ENCODE measurements at places on chromosomes 7 and 10.

DNA sequence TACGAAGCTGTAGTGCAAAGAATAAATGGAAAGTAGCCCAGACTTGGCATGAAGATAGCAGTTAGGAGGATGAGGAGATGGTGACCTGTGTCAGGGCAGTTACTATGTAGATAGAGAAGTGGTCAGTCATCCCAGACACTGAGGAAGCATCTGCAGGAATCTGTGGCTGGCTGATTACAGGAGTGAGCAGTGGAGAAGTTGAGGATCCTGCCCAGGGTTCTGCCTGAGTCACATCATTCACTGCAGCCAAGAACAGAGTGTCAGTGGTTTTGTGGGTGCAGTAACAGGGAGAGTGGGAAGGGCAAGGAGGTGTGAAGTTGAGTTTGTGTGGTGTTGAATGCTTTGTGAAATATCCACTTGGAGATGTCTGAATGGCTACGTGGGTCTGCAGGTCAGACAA is 676.4 kb upstream of the NRP1 start:
- DNase-seq = no peak

DNA sequence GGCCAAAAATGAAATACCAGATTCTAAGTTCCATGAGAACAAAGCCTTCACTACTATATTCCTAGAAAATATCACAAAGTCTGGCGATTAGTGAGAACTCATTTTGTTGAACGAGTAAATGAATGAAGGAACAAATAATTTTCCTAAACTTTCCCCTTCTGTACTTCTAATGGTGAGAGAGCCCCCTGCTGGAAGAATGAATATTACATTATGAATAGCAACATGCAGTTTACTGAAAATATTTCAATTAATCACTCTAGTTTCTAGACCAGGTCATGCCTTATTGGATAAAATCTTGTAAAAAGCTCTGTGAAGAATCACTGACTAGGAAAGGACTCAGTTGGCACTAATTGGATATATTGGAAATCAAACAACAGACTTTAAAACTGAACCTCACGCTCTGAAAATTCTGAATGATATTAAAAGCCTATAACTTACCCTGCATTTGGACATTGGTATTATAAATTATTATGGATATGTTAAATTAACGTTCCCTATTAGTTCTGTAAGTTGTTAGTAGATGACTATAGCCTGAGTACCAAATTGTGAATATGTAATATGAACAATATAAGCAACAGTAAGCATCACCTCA is 32.4 kb upstream of the MTPN start:
- peak; percentile 13 for DNase-seq

GRCh38 chr7:48337012-48337621 is 165.9 kb downstream of the ABCA13 start:
- DNase-seq = no peak

GRCh38 chr7:78787854-78788253 is 665.6 kb downstream of the MAGI2 start:
- DNase-seq = no peak

- no peak for DNase-seq
Measured at GRCh38 chr10:8453587-8453986, 399.1 kb downstream of the GATA3 start.

GRCh38 chr10:26556748-26557640 is 118.9 kb downstream of the APBB1IP start:
- DNase-seq = no peak

- DNase-seq = no peak
Measured at GRCh38 chr7:16586081-16586874, 59.3 kb downstream of the ANKMY2 start.

- no peak for DNase-seq
Measured at GRCh38 chr10:104274762-104275721, 6.1 kb downstream of the GSTO2 start.

DNA sequence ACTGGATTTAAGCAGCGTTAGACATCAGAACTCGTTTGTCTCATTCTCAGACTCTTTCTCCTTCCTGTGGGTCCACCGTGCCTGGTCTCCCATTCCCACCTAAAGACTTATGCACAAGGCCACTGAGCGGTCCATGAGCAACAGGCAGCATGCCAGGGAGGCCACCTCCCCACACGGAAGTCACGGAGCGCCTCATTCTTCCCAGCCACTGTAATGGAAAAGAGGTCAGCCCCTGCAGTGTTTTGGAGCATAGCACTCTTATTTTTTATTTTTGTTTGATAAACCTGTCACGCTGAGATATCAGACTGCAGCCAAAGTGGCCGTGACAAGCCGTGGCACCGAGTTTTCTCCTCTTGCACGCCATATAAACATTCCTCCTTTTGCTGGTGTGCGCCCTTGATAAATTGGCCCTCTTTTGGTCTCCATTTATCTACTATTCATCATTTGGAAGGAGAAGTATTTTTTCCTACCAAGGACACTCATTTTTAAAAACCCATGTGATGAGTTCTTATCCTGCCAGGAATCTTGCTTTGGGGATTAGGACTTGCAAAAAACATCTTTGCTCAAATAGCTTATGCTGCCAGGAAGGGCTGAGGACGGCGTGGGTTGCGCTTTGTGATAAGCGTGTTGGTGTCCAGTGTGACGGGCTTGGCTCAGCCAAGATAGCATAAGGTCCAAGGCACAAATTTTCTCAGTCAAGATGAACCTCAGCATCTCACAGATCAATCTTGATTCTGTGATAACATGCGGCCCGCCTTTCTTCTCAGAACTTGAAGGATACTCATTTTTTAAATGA is 206.0 kb downstream of the CCDC3 start:
- no peak for DNase-seq

DNA sequence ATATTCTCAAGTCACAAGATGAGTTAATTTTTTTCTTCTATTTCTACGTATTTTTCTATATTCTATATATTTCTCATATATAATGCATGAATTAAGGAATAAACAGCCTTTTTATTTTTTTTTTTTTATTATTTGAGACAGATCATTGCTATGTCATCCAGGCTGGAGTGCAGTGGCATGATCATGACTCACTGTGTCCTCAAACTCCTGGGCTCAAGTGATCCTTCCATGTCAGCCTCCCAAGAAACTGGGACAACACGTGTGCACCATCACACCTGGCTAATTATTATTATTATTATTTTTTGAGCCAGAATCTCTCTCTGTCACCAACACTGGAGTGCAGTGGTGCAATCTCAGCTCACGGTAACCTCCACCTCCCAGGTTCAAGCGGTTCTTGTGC is 1.5 kb downstream of the CLDN12 start:
- DNase-seq = no peak

DNA sequence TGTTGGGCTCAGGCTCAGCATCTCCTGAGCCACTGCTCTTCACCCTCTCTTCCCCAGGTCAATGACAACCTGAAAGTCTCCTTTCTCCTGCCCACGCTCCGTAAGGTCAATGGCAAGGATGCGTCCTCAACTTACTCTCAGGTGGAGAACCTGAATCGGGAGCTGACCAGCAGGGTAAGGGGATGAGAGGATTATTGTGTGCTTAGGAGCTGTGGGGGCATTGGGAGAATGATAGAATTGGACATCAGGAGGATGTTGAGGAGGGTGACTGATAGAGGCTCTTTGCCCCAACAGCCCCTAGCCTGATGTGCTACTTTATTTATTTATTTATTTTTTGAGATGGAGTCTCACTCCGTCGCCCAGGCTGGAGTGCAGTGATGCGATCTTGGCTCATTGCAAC is 1.3 kb downstream of the LRWD1 start:
- no peak for DNase-seq

- no peak for DNase-seq
Measured at GRCh38 chr7:1977876-1978441, 254.8 kb downstream of the MAD1L1 start.

DNA sequence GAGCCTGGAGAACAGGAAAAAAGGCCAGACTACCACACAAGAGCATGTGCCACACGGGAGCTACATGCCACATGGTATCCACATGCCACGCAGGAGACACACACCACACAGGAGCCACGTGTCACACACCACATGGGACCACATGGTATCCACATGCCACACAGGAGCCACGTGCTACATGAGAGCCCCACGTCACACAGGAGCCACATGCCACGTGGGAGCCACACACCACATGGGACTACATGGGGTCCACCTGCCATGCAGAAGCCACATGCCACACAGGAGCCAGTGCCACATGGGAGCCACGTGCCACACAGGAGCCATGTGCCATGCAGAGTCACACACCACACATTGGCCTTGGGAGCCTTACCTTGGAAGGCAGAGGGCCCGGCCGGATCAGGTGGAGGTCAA is 244.4 kb upstream of the PPP2R2D start:
- no peak for DNase-seq

DNA sequence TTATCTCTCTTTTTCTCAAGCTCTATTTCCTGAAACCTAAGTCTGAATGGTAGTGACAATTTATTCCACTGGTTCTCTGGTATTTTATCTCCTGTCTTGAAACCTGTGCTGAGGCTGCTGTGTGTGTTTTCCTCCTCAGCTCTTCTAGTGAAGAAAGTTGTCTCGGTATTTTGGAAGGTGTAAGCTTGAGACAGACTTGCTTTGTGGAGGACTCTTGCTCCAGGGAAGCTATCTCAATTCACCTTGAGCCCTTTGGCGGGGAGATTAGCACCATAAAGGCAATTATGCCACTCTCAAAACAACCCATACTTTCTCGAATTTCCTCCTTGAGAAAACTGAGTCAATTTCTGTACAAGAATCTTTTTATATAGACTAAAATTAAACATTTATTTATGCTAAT is 141.6 kb downstream of the THSD7A start:
- DNase-seq = no peak

GRCh38 chr10:17675638-17676037 is 31.7 kb downstream of the STAM start:
- no peak for DNase-seq

GRCh38 chr7:150980663-150981062 is 2.5 kb upstream of the KCNH2 start:
- no peak for DNase-seq

DNA sequence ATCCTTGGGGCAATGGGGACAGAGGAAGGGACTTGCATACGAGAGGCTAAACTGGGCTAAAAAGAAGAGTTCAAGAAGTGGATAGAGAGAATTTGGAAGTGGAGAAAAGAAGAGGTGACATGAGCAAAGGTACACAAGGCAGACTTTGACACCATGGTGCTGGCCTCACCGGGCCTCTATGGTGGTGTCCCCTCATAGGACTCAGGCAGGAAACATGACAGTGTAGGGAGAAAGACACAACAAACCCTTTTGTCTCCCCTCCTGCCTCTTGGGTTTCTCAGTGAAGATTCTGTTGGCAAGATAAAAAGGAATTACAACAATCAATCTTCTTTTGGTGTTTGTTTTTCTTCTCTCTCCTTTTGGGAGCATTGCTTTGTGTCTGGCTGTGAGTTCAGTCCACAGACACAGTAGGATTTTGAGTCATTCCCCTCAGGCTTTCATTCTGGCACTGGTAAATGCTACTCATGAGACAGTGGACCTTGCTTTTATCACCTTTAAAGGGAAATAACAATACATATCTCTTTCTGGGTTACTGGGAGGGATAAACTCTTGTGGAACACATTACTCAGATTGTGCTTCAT is 827.7 kb downstream of the TNS3 start:
- DNase-seq = no peak

GRCh38 chr10:132383101-132383500 is 13.9 kb upstream of the PWWP2B start:
- DNase-seq = no peak

DNA sequence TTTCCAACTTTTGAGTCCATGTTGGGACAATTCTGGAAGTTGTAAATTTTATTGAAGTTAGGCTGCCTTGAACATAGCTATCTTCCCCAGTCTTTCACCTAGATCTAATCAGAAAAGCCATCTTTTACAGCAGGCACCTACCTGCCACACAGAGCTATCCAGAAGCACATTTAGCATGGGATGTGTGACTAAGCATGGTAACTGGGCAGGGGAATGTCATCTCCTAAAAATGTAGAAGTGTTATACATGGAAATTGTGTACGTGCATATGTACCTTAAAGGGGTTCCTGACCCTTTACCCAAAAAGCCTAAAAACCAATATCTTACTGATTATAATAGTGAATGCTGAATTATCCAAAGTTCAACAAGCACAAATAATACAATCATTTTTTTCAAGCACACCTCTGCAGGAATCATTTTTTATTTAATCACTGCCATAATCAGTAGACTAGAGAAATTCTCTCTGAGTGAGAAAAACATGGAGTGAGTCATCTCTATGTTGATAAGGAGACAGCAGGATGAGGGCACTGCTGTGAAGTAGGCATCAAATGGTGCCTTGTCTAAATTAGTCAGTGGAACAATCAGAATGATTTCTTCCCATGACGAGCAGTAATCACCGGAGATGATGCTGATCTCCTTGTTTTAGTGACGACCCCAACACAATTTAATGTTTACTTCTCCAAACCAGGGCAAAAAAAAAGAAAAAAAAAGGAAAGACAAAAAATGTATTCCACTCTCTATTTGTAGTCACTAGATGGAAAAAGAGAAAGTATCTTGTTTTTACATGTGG is 75.9 kb downstream of the SORBS1 start:
- no peak for DNase-seq

- DNase-seq = no peak
Measured at GRCh38 chr7:106048706-106049020, 63.4 kb downstream of the SYPL1 start.

- no peak for DNase-seq
Measured at GRCh38 chr10:3503299-3503698, 281.7 kb downstream of the KLF6 start.

GRCh38 chr7:92794391-92794790 is 42.0 kb downstream of the CDK6 start:
- no peak for DNase-seq

- no peak for DNase-seq
Measured at GRCh38 chr10:71094712-71095390, 117.5 kb upstream of the UNC5B start.

DNA sequence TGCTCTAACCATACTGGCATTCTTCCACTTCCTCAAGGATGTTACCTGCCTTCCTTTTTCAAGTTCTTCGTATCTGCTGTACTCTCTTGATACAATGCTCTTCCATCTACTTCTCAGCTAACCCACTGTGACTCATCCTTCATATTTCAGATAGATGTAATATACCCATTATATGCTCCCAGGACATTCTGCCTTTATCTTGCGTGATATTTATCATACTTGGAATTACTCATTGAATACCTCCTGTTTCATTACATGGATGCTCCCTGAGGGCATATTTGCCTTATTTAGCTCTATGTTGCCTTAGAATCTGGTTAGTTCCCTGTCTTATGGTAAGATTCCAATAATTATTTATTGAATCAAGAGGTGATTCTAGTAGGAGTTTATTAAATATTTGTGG is 706.4 kb downstream of the SORCS3 start:
- no peak for DNase-seq

DNA sequence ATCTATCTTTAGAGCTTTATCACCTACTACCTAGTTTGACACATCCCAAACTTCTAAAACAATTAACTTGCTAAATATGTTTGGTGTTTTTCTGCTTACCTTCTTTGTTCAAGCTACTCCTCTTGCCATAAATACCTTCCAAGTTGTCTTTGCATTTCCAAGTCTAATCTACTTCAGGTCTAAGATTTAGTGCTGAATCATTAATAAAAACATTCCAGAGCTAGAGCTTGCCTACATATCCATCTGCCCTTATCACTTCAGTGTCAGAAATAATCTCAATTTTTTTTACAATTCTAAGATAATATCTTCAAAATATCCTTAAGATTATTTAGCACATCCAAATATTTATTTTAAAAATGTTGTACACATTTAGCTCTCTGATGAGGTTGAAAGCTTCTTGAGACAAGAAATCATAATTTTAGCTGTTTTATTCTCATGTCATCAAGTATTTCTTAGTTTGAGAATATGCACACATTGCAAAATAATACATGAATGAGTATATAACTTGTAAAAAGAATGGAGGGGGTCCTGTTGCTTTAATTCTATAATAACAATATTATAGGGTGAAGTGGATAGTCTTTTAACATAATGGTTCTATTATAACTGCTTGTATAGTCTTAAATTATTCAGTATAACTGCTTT is 466.3 kb downstream of the SEMA3D start:
- DNase-seq = no peak

GRCh38 chr10:70306886-70307520 is 23.2 kb upstream of the NPFFR1 start:
- no peak for DNase-seq
